ENCODE measurements at places on chromosomes 6 and 20.
A peak's percentile ranks its signal among the peaks of the same experiment; 100 is the strongest.

- no peak for DNase-seq
These were observed 3.3 kb downstream of the ZSWIM3 start for GRCh38 chr20:45860560-45861220.

- no peak for DNase-seq
These were observed 2.3 kb upstream of the ID4 start for GRCh38 chr6:19834858-19835257.

GRCh38 chr6:17741507-17741906 is 34.8 kb upstream of the NUP153 start:
- no peak for DNase-seq

- DNase-seq, result no peak
These were observed at the start of gene SGK2 for GRCh38 chr20:43558412-43559146. Gene SGK2, plus strand, starts transcription at chr20:43559027. Its CDS starts 7,469 bp downstream, at chr20:43566496.

DNA sequence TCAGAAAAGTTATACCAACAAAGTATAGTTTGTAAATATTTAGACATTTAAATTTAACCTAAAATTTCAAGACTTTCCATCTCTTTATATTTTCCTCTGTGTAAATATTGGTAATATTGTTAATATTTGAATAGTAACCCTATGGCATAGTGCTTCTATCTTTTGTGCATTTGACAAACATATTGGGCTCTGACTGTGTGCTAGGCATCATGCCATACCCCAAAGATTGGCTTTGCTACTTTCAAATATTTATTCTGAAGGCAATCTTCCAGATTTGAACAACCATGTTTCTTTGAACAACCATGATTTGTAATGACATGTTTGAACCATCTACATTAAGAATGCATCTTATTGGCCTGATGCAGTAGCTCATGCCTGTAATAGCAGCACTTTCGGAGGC is 15.5 kb upstream of the PRDM1 start:
- DNase-seq, result no peak

DNA sequence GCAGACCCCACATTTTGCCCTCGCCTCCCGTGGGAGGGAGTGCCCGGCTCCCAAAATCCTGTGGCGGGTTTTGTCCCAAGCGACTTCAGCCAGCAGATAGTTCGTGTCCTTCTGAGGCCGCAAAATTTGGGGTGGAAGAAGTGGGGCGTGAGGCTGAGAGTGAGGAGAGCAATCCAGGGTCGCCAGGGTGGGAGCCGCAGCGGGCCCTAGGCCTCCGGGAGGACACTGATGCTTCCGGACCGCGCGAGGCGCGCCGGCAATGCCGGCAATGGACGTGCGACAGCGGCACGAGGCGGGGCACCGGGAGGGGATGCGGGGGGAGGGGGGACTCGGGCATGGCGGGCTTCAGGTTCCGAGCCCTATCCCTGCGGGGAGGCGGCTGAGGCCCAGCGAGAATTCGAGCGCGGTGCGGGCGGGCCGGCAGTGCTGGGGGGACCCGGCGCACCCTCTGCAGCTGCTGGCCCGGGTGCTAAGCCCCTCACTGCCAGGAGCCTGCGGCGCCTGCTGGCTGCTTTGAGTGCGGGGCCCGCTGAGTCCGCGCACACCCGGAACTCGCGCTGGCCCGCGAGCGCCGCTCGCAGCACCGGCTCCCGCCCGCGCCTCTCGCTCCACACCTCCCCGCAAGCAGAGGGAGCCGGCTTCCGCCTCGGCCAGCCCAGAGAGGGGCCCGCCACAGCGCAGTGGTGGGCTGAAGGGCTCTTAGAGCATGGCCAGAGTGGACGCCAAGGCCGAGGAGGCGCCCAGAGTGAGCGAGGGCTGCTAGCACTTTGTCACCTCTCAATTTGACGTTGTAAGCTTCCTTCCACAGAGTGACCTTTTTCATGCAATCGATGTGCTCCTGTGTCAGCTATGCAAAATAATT is 143.8 kb downstream of the LPA start:
- peak; percentile 93 for DNase-seq

- DNase-seq, result no peak
These were observed 24.7 kb downstream of the C20orf203 start for GRCh38 chr20:32648761-32649650.

DNA sequence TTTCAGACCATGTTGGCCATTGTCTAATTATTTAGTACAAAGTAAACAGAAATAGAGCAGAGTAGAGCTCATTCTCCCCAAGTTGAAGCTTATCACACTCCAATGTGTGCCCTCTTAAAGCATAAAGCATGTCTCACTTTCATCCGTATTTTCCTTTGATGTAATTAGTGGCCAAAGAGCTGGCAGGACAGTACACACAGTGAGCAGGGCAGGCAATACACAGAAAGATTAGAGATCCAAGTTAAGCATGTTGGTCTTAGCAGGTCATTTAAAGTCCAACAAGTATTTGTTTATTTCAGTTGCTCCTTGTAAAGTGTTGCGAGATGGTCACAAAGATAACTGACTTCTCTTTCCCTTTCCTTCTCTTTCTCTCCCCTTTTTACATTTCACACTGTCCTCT is 47.2 kb downstream of the RFX6 start:
- no peak for DNase-seq

DNA sequence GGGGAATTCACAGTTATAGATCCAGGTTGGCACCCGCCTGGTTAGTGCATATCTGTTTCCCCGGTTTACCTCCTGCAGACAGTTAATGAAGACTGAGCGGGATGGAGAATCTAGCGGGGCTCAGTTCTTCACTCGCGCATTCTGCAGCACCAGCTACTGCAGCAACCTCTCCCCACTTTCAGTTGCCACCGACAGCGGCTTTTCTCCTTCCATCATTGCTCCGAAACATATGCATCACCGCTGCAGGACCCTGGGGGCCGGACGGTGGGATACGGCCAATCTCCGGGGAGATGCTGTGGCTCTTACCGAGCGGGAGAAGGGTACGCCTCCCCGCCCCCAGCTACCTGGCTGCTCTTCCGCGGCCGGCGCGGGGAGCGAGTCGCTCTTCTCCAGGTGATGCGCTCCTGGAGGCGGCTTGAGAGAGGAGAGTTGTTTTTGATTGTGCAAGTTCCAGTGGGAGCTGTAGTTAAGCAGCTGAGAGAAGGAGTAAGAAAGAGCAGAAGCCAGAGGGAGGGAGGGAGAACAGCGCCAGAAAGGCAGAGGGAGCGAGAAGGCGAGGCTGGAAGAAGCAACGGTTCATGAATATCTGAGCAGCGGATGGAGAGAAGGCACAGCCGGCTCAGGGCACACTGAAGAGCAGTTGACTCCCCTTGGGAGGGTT is at the start of gene SGK1:
SGK1 (minus strand) TSS at position 642 of the 661 bp plus-strand sequence. CDS start 652 bp downstream, outside the sequence.
- DNase-seq, result no peak

DNA sequence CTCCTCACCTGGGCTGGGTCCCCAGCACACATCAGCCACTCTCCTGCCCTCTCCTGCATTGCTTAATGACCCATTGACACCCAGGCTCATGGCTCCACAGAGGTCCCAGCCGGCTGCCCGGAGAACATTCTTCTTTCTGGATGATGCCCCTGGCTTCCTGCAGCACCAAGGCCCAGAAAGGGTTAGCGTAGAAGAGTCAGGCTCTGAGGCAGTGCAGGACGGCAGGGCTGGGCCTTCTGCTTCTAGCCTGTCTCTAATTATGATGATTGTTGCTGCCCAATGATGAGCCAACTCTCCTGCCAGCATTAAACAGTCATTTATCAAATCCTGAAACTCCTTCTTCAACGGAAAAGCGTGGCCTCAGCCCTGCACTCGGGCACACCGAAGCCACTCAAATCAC is 66.4 kb downstream of the ZNF217 start:
- no peak for DNase-seq

DNA sequence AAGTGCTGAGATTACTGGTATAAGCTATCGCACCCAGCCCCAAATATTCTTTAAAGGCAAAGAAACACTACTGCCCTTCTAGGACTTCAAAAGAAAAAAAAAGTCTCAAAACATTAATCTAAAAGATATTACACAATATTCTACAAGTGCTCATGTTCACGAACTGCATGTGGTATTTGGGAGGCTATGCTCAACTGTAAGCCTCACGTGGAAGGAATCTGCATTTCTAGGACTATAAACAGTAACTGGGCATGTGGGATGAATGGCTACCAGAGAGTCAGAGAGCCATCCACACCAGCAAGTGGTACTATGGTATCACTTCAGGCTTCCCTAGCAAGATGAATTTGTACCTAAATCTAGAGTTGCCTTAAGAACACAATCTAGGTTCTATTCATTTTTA is 50.0 kb downstream of the FKBP5 start:
- DNase-seq, result no peak

GRCh38 chr6:88669475-88669874 is 293.9 kb downstream of the RNGTT start:
- DNase-seq, result no peak

- DNase-seq, result no peak
These were observed 31.5 kb downstream of the PDE7B start for GRCh38 chr6:135883045-135883444.

DNA sequence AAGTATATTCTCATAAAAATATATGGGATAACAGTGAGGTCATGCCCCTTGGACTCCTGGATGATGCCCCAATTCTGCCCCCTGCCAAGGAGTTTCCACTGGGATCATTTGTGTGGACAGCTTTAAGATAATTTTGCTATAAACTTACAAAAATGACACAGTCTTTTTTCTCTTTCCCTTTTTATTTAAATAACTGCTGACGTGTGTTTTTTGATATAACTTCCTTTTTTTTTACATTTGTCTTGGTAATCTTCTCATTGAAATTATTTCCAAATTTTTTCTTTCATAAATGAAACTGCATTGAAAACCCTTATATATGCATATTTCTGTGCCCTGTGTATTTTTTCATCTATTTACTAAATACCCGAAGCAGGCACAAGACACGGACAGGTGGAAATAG is 31.3 kb downstream of the CST9L start:
- no peak for DNase-seq

GRCh38 chr6:96723362-96723761 is 113.9 kb downstream of the GPR63 start:
- DNase-seq, result no peak

DNA sequence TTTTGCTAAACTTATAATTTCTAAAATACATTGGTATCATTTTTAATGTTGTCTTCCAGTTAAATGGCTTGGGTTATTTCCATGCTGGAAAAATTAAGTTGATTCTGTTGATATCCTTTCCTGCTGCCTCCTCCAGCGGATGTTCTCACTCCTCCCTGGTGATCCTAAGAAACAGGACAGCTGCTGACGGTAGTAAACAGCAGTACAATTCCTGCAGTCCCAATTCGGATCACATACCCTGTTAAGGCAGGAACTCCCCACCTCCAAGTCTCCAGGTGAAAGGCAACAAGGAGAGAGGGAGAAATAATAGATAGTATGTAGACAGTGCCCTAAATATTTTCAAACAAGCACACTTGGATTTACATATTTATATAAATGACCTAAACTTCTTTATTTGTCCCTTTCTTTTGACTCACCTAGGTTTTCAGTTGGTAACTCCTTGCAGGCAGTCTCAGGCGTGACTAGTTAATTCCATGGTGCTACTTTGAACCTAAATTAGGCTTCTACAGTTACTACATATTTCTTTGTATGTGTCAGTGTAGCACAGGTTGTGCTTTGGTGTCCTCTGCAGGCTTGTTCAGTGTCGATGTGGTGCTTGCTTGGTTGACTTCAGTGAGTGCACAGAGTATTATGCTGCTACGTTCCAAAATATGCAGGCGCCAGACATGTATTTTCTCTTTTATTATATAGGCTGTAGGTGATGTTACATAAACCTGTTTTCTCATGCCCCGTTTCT is 126.0 kb downstream of the ADGRB3 start:
- DNase-seq, result no peak

- DNase-seq, result no peak
These were observed 13.0 kb upstream of the HLA-DQB1 start for GRCh38 chr6:32679492-32679891.

- no peak for DNase-seq
These were observed 17.6 kb upstream of the SNAI1 start for GRCh38 chr20:49964964-49965780.

GRCh38 chr6:111259089-111259831 is 172.0 kb downstream of the SLC16A10 start:
- peak; percentile 99 for DNase-seq

GRCh38 chr6:83702077-83702476 is 6.8 kb downstream of the SNAP91 start:
- no peak for DNase-seq

DNA sequence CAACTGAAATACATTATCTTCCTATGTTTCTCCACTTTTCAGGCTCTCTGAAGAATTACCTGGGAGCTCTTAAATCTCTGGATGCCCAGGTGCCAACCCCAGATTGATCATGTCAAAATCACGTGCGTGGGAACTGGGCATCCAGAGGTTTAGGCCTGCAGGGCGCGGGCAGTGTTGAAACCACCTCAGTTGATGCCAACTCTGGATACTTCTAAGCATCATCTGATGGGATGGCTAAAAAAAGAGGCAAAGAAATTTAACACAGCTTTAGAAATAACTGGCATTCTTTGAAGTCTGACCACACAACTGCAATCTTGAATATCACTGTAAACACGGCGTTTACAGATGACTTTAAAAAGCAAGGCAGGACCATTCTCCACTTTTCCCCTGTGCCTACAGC is 41.9 kb downstream of the PTGIS start:
- DNase-seq, result no peak

All from osteocyte (in vitro differentiated cells).